BJ (cell line): ENCODE measurements at places on chromosomes 1 and 21. TPM values are rescaled to one million over a fixed set of nuclear protein-coding genes. Genes with fewer than 3 reads are reported as not detected.

DNA sequence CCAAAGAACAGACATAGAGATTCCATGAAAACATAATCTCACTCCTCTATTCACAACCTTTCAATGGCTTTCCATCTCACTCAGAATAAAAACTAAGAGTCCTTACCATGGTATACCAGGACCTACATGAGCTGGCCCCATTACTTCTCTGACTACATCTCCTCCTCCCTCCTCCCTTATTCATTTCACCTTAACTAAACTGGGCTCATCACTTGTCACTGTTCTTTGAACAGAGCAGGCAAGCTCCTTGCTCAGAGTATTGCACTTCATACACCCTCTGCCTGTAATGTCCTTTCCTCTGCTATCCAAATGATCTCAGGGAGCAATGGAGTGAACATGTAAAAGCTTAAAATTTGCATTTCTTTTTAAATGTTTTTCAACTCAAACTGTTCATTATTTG, 142.0 kb downstream of the MRPL39 start:
- no peak for DNase-seq

DNA sequence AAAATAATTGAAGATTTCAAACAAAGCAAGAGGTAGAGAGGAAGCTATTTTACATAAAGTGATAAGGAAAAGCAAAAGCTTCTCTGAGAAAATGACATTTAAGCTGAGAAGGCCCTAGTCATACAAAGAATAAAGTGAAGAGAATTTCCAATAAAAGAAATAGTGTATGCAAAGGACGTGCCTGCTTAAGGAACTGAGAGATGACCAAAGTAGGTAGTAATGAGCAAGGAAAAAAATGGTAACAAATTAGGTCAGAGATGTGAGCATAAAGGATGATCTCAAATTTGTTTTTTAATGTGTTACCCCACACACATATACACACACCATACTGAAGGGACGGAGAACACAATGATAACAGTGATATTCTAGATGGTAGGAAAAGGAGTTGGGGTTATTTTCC, 46.4 kb downstream of the NRIP1 start:
- no peak for DNase-seq

DNA sequence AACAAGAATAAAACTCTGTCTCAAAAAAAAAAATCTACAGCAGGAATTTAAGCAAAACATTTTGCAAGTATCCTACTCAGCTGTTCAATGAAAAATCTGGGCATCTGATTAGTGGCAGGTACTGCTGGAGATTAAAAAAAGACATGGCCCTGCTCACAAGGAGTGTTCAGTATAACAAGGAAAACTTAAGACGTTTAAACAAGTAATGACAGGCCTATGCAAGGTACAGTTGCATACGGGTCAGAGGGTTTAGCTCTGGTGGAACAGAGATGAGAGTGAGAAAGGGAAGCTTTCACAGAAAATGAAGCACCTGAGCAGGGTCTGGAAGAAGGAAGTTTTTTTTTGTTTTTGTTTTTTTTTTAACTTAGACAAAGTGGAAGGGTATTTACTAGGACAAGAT, 23.0 kb downstream of the SNRNP40 start:
- no peak for DNase-seq

DNA sequence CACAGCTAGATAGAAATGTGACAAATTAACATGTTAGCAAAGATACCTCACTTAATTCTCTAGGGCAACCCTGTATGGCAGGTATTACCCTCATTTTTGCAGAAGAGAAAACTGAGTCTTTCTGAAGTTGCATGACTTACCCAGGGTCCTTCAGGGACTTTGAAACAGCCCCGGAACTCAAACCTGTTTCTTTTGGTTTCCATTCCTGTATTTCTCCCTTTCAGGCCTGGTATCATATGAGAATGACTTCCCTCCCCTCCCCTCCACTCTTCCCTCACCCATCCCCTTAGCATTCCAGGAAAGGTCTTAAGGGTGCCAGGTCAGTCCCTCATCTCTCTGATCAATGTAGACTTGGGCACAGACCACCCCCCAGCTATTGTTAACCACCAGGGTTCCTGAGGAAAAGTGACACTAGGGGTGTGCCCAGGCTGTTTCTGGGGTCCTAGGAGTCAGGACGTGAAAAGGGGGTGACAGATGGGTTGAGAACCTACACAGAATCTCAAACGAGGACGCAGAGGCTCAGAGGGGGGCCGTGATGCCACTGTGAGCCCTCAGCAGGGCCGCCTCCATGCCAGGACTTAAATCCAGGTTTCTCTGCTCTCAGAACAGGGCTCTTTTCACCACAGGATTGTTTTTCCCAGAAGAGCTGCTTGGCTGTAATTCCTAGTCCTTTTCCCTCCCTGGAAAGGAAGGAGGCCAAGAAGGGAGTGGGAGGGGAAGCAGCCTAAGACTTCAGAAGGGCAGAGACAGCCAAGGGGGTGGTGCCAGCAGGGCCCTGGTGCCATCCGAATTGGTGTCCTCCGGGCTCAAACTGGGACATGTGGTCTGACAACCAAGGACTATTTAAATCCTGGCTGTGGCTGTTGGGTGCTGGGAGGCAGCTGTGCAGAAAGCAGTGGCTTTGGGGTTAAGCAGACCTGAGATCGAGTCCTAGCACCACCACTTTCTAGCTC, 2.1 kb upstream of the WASF2 start:
- DNase-seq = no peak

GRCh38 chr1:236997882-236998281, 6.4 kb downstream of the MT1HL1 start:
- no peak for DNase-seq

Gene KMO
- not detected in 2 replicates for polyA plus RNA-seq

Gene KTI12
- 7.8 and 9.6 TPM in 2 replicates for polyA plus RNA-seq
